DMS53 (cell line): ENCODE measurements at places on chromosomes 5 and 9.

GRCh38 chr9:33309903-33310302 lies 19.6 kb downstream of the NFX1 start:
- DNase-seq: no peak

- no peak for DNase-seq
Measured at GRCh38 chr5:68332080-68332451, 116.5 kb downstream of the PIK3R1 start.

DNA sequence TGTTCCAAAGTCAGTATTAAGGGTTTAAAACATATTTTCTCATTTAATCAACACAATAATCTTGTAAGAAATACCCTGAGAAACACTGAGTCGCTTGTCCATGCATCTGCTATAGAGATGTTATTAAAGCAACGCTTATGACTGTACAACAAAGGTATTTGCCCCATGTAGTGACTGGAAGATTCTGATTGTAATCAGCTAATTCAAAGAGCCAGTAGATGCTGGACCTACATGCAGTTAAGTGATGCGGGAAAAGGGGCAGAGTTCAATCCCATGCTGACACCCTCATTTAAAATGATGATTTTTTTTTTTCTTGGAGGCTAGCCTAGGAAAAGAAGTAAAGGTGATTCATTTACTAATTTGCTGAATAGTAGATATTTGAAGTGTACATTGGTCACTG lies 149.3 kb upstream of the MTAP start:
- no peak for DNase-seq

DNA sequence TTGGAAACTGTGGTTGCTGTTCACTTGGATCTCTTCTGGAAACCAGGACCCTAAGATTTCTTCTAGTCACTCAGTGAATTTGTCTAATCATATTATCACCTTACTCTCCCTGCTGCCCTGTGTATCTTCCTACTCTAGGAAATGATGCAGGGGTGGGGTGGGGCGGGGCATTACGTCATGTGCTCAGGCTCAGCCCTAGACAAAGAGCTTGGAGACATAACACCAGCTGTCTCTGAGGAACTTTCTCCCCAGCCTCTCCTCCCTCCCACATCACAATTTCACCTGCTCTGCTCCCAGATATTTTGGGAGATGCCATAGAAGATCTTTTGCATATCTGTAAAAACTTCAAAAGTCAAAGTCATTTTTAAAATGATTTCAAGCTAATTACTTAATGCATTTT lies 470.4 kb downstream of the ZSWIM6 start:
- DNase-seq: peak; percentile 52

DNA sequence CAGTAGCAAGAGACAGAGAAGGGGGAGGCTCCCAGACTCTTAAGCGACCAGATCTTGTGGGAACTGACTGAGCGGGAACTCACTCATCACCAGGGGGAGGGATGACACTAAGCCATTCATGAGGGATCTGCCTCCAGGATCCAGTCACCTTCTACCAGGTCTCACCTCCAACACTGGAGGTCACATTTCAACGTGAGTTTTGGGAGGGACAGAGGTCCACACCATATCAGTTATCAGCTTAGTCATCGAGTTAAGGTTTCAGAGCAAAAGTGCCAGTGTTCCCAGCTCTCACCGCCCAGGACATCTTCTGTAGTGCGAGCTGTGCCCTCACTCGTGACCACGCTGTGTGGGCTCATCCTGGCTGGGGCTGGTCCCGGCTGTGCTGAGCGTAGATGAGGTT lies 98.7 kb upstream of the CACNA1B start:
- DNase-seq: no peak

DNA sequence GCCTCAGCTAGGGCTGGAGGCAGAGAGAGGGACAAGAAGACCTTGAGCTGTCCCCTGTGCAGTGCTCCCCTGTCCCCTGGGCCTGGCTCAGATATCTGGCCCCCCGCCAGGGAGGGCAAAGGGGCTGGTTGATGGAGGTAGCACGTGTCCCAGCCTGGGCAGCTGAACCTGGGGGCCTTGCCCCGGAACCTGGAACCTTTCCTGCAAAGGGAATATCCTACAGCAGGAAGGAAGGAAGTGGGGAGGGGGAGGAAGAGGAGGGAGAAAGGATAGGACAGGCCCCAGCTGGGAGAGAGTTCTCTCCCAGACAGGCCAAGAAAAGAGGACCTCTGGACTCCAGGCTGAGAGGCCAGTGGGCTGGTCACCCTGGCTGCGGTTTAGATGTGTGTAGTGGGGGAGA lies 27.6 kb upstream of the PSD2 start:
- DNase-seq: no peak

- DNase-seq: no peak
Measured at GRCh38 chr9:126036881-126037291, 289.7 kb downstream of the PBX3 start.

DNA sequence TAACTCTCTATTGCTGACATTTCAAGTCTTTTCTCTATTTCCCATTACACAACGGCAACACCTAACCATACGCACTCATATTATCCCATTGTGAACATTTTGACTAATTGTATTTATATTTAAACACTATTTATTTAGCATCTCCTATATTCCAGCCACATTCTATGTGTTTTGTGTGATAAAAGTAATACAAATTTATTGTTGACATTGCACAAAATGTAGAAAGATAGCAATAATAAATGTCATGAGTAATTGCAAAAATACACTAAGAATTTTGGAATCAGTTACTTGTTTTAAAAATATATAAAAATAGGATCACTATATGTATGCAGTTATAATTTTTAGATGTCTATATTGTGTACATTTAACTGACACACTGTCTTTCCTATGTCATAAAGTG lies 413.0 kb upstream of the PTPRD start:
- DNase-seq: no peak

- DNase-seq: no peak
Measured at GRCh38 chr9:35537913-35538312, 48.0 kb downstream of the RUSC2 start.

DNA sequence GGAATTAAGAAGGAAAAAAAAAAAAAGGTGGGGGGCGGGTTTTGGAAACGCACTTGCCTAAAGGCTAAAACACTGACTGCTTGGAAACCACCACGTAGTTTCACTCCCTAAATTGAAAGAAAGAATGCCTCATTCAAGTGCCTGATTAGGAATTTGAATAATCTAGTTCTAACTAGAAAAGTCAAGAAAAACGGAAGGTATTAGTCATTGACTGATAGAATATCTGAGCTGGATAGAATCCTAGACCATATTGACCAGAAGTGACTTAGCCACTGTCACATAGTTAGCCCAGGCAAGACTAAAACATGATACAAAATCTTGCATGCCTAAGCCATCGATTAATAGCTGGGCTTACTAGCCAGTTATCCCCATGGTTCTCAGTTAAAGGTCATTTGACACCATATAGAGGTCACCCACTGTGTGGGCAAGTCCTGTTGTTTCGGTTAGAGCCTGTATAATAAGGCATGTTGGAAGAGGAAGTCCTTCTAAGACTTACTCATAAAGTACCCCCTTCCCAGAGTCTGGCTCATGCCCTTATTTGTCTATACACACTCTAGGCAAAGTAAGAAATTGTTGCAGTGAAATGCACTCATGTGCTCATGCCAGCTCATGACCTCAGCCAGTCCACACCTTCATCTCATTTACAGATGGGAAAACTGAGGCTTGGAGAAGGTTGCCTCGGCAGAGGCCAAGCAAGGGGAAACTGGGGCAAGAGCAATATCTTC lies 40.2 kb downstream of the SH3RF2 start:
- DNase-seq: peak; percentile 39

DNA sequence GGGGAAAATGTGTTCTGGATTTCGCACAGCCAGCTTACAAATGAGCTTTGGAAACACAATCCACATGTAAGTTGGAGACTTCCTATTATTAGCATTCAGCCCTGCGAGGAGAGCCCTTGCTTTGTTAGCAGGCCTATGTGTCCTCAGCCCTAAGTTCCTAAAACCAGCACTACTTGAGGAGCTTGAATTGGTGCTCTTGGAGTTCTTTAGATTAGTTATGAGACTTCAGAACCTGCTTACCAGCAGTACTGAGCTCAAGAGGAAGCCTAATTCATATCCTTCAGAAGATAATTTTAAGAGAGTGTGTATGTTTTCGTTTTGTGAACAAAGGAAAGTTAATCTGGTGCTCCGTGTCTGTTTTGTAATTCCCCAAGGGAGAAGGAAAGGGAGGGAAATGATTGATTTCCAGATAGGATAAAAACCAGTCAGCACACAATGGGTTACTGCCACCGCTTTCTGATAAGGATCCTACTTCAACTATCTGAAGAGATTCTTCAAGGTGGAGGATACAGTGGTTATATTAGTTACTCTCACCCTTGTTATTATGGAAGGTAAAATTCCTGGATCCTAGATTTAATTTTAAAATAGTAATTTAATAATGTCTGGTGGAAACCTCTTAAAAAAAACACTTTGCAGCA lies 35.2 kb downstream of the PIK3R1 start:
- DNase-seq: no peak

- peak; percentile 66 for DNase-seq
Measured at GRCh38 chr5:148268566-148268965, at the start of gene SPINK13. SPINK13 (plus strand) TSS chr5:148268794; CDS start chr5:148270073, 1,279 bp downstream.

DNA sequence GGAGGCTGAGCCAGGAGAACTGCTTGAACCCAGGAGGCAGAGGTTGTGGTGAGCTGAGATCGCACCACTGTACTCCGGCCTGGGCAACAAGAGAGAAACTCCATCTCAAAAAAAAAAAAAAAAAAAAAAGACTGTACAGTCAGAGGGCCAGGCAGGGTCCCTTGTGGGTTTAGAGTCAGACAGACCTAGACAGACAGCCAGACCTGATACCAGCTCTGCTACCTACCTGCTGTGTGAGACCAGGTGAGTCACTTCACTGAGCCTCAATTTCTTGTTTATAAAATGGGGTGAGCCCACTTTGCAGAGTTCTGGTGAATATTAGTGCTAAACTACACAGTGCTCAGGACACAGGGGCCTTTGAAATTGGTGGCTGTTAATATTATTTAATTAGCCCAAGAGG lies 19.7 kb downstream of the TRIM14 start:
- DNase-seq: peak; percentile 60

GRCh38 chr5:174790906-174791305 lies 66.5 kb downstream of the MSX2 start:
- DNase-seq: no peak

DNA sequence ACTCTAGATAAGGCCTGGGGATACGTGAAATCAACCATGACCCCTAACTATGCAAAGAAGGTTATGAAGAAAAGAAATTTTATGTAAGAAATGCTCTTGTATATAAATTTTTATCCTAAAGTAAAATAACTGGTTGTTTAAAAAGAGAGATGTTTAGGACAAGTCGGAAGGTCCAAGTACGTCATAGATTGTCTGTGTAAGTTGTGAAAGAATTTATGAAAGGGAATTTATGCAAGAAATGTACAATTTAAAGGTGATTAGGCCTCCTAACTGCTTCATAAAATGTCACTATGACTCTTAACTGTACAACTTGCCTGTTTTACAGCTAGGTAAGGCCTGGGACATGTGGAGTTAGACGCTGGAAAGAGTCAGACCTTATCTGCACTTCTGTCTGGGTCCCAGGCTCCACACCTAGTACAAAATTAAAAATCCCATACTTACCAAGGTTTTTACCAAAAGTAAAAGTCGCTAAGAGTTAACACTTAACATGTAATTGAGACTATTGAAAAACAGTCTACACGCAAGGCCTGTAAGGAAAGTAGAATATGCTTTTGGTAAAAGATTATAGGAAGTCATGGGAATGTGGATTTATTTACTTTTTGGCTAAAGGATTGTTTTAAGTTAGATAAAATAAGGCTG lies 77.4 kb downstream of the KIAA0825 start:
- DNase-seq: peak; percentile 22

GRCh38 chr5:141786700-141787099 lies 91.5 kb downstream of the PCDH1 start:
- no peak for DNase-seq

GRCh38 chr5:167923396-167923795 lies 368.0 kb upstream of the WWC1 start:
- no peak for DNase-seq

DNA sequence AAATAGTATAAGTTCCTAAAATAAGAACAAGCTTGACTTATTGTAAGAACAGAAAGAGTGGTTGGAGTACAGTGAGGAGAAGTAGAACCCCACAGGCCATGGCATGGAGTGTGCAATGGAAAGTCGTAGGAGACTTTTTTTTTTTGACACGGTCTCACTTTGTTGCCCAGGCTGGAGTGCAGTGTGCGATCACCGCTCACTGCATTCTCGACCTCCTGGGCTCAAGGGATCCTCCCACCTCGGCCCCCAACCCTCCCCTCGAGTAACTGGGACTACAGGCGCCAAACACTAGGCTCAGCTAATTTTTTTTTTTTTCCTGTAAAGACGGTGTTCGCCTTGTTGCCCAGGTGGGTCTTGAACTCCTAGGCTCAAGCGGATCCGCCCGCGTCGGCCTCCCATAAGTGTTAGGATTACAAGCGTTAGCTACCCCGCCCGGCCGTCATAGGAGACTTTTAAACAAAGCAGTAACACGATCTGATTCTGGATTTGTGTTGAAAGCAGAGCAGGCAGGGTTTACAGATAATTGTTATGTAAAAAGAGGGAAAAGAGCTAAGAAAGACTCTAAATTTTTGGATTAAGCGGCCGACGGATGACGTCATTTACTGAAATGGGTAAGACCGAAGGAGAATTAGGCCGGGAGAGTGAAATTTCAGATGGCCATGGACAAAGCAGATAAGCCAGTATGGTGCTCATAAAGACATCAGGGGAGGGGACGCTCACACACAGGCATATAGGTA lies 752 bp downstream of the TSTD2 start:
- peak; percentile 87 for DNase-seq

DNA sequence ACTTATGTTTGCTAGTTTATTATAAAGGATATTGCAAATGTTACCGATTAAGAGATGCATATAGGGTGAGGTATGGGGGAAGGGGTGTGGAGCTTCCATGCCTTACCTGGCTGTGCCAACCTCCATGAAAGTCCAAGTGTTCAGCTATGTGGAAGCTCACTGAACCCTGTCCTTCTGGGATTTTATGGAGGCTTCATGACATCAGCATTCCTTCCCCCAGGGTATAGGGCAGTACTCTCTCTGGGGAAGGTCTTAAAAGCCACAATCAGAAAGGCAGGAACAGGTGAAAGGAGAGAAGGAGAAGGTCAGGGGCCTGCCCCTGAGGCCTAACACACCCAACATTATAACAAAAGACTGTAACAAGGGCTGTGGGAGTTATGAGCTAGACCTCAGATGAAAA lies 592.6 kb downstream of the PDE4D start:
- peak; percentile 7 for DNase-seq

DNA sequence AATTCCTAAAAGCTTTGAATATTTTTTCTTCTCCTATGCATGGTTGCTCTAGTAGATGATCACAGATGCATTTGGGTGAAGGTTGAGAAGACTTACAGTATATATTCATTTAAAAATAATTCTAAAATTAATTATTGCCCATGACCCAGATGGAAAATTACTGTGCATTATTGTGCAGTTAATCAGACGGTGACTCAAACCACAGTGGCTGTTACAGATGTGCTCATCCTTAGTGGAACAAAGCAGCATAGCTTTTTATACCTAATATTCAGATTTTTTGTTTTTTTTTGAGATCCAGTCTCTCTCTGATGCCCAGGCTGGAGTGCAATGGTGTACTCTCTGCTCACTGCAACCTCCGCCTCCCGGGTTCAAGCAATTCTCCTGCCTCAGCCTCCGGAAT lies 10.7 kb downstream of the OR2V1 start:
- no peak for DNase-seq

DNA sequence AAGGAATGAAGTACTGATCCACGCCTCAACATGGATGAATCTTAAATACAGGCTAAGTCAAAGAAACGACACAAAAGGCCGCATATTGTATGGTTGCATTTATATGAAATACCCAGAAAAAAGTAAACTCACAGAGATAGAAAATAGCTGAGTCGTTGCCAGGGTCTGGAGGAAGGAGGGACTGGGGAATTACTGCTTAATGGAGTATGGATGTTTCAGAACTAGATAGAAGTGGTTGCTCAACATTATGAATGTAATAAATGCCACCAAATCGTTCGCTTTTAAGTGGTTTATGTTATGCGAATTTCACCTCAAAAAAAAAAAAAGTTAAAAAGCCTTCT lies 784 bp upstream of the MSANTD3 start:
- DNase-seq: no peak
